ENCODE measurements at places on chromosomes 1 and 21.

DNA sequence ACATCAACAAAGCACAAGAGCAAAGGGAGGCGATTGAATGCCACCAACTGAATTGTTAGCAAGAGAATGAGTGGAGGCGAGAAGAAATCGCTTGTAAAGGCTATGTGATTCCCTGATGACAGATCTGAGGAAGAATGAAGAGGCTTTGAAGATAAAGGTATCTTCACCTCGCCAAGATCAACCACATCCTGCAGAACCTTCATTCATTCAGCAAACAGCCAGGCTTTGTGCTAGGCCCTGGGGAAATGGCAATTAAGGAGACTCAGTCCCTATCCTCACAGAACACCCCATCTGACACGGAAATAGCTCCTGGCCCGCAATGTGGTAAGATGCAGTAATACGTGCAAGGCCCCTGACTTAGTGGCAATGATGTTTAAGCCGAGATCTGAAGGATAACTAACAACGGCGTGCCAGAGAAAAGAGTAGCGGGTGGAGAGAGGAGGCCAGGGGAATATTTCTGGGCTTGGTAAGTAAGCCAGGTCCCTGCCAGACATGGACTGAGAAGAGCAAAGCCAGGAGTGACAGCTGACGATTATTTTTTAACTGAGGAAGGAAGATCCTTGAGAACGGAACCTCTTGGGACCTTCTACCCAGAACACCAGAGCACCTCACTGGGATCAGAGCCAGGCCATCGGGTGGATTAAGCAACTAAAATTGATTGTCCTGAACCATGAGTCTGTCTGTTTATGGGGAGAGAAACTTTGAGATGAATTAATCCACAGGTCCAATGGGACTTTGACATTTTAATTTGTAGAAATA lies 4.6 kb upstream of the VSIG8 start:
- DNase-seq = no peak

DNA sequence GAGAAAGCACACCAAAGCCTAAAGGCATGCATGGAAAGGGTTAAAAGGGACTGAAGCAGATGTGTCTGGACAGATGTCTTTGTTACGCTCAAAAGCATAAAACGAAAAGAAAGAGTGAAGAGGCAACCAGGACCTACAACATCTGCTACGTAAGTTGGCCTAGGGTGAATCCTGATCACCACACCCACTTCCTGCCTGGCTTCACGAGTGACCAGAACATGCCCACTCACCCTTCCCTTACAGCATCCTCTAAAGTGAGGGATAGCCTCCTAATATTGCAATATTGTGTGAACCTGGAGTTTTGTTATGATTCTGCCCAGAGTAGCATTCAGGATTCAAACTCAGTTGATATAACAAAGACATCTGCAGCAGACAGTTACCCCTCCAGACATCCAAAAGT lies 10.6 kb upstream of the OLIG2 start:
- DNase-seq = no peak

- no peak for DNase-seq
Measured at GRCh38 chr1:23563003-23563402, 3.7 kb upstream of the ID3 start.

GRCh38 chr21:42661688-42662429 lies 8.4 kb downstream of the PDE9A start:
- DNase-seq = no peak

DNA sequence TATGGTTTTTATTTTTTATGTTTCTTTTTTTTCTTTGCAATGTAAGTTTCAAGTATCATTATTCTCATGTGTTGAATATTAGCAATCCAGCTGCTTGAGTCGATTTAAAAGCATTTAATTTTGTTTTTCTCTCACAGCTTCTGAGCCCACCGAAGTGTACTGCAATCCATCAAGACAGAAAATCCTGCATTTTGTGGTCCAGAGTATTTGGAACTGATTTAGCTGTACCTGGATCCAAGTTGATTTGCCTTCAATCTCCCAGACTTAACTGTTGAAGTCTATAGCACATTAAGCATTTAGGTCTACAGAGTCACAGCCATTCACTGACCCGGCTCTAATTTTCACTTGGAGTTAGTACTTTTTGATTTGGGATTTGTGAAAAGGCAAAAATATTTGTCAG lies 622.9 kb upstream of the ADAMTS5 start:
- no peak for DNase-seq

DNA sequence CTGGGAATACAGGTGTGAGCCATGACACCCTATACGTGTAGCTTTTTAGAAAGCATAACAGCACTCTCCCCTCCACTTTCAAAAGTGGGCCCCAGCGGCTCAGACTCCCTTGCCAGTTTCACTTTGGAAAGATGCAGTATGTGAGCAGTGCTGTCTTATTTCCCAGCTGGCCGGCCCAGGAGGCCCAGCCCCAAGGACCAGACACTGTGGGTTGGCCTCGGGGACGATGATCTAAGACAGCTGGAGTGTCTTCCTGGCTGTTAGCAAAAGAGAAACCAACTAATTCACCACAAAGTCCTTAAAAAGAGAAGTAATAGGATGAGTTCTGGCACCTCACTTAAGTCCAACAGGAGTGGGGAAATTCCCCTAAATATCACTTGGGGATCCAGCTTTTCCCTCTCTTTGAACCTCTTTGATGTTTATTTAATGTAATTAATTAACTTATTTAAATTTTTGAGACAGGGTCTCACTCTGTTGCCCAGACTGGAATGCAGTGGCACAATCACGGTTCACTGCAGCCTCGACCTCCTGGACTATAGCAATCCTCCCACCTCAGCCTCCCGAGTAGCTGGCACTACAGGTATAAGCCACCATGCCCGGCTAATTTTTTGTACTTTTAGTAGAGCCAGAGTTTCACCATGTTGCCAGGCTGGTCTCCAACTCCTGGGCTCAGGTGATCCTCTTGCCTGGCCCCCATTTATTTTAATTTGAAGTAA lies 17.6 kb upstream of the CLIC4 start:
- no peak for DNase-seq

All from natural killer cell treated with Interleukin-12 subunit alpha and Interleukin-12 subunit beta and Interleukin-15 and Interleukin-18, amount 100 ng/mL, for 72 hours (primary cell).